PC-9 (cell line): ENCODE measurements at places on chromosomes 4 and X.

- H3K27ac ChIP-seq = no peak overlapping the region
- H3K36me3 ChIP-seq = no peaks in the 10 kb centered on the region
- no peak overlapping the region for H3K4me3 ChIP-seq
- no peaks in the 10 kb centered on the region for H3K27me3 ChIP-seq
Measured at GRCh38 chrX:100802843-100803242, 17.3 kb upstream of the CSTF2 start.

DNA sequence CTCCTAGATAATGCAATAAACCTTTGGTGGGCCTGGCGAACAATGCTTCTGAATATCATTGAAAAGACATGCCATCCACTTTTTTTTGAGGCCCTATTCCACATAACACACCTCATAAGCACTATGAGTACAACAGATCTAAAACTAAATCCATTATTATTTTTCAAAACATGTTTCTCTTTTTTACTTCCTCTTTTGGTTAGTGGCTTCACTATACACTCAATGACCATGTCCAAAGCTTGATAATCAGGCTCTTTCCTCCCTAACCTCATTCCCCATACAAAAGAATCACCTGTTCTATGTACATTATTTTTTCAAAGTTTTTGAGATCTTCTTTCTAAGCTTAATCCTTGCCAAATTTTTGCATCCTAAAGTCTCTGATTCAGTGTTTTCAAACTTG is 20.4 kb upstream of the NPY2R start:
- no peak overlapping the region for H3K27ac ChIP-seq
- no peak overlapping the region for H3K4me3 ChIP-seq
- no peaks in the 10 kb centered on the region for H3K4me1 ChIP-seq
- no peaks in the 10 kb centered on the region for H3K27me3 ChIP-seq

DNA sequence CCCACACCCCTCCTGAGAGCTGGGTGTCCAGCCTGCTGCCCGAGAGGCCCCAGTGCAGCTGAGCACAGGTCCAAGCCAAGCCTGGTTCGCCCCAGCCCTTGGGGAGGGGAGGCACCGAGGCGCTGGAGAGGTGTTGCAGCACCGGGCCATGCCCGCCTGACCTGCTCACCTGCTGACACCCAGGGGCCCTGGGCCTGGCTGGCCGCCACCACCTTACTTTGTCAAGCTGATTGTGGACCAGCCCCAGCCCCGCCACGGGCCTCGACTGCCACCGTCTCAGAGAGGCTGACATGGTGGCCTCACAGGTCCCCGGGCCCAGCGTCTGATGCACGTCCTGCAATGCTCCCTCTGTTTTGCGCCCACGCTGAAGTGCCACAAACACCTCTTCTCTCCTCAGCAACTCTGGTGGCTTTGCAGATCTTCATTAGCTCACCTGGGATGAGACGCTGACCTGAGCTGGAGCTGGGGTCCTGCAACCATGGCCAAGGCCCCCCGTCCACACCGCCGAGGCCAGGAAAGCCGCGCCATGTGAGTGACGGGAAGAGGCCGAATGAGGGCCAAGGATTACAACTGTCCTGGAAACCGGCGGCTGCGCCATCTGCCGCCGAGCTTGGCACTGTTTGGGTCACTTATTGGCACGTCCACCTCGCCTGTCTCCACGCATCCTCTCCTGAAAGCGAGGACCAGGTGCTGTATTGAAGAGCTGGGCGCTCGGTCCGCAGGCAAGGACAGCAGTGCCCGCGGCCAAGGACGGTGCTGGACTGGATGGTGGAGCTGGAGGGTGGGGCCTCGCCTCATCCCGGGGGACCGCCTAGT is 7.6 kb downstream of the CPLX1 start:
- no peaks in the 10 kb centered on the region for H3K36me3 ChIP-seq
- no peak overlapping the region for H3K4me3 ChIP-seq
- DNase-seq = no peak
- H3K27me3 ChIP-seq = no peaks in the 10 kb centered on the region

DNA sequence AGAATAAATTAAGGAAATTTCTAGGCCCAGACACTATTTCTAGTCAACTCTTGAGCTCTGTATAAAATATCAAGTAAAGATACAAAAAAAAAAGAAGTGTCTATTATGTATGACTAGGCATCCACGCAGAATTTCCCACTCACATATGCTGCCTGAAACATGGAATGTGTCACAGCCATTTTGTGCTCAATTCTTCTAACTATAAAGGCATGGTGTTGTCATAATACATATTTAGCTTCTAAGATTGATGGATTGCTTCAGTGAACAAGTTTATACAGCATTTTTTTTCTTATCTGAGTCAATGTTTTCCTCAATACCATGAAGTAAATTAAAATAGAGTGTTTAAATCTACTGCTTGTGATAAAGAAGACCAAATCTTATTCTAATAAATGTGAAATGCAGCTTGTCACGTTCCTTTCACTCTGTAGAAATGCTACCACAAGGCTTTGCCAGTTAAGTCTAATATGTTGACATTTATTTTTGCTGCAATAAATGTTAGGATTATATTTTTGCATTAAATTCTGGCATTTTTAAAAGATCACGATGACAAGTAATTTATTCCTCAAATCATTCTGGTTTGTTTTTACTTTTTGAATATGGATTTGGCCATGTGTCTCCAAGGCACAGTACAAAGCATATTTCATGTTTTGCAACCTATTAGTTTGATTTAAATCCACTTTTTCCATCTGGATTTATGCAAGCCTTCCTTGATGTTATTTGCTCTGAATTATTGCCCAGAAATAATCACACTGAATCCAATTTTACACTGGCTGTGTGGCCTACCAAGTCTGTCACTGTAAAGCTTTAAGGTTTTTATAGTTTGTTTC is 1829.0 kb upstream of the PCDH7 start:
- H3K27ac ChIP-seq = no peak overlapping the region
- DNase-seq = no peak
- no peak overlapping the region for H3K4me3 ChIP-seq
- H3K4me1 ChIP-seq = no peaks in the 10 kb centered on the region
- H3K27me3 ChIP-seq = no peaks in the 10 kb centered on the region

- H3K36me3 ChIP-seq = no peaks in the 10 kb centered on the region
- no peaks in the 10 kb centered on the region for H3K27me3 ChIP-seq
- no peak overlapping the region for H3K4me3 ChIP-seq
- no peak overlapping the region for H3K27ac ChIP-seq
- DNase-seq = no peak
Measured at GRCh38 chrX:16558489-16558888, 91.5 kb upstream of the S100G start.

- no peaks in the 10 kb centered on the region for H3K4me1 ChIP-seq
- no peak overlapping the region for H3K4me3 ChIP-seq
- H3K36me3 ChIP-seq = no peaks in the 10 kb centered on the region
Measured at GRCh38 chrX:5646818-5647217, 581.8 kb downstream of the NLGN4X start.

DNA sequence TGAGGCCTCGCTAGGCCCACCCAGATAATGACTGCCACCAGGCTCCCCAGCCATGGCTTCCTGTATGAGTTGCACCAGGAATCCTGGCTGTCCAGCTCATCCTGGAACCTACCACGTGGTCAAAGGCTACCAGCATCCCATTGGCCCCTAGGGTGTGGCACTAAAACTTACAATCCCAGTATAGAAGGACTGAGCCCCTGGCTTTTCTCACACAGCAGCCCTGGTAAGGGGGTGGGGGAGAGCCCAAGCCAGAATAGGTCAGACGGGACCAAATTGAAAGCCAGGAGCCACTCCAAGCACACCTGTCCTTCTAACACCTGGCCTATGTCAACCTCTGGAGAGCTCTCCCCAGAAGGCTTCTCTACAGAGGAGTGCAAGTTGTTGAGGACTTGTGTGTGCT is 269.3 kb upstream of the AGTR2 start:
- no peaks in the 10 kb centered on the region for H3K27me3 ChIP-seq
- H3K36me3 ChIP-seq = no peaks in the 10 kb centered on the region
- no peak overlapping the region for H3K4me3 ChIP-seq
- no peak for DNase-seq
- H3K4me1 ChIP-seq = peaks cover 6% of the 10 kb centered on the region
- no peak overlapping the region for H3K27ac ChIP-seq
